ENCODE measurements at places on chromosomes 5 and 9.

- no peak for DNase-seq
Measured at GRCh38 chr9:89046832-89047231, 55.6 kb downstream of the S1PR3 start.

GRCh38 chr5:7367780-7368179, 28.2 kb upstream of the ADCY2 start:
- DNase-seq, result no peak

GRCh38 chr5:106019261-106019660, 1651.5 kb downstream of the EFNA5 start:
- DNase-seq, result no peak

DNA sequence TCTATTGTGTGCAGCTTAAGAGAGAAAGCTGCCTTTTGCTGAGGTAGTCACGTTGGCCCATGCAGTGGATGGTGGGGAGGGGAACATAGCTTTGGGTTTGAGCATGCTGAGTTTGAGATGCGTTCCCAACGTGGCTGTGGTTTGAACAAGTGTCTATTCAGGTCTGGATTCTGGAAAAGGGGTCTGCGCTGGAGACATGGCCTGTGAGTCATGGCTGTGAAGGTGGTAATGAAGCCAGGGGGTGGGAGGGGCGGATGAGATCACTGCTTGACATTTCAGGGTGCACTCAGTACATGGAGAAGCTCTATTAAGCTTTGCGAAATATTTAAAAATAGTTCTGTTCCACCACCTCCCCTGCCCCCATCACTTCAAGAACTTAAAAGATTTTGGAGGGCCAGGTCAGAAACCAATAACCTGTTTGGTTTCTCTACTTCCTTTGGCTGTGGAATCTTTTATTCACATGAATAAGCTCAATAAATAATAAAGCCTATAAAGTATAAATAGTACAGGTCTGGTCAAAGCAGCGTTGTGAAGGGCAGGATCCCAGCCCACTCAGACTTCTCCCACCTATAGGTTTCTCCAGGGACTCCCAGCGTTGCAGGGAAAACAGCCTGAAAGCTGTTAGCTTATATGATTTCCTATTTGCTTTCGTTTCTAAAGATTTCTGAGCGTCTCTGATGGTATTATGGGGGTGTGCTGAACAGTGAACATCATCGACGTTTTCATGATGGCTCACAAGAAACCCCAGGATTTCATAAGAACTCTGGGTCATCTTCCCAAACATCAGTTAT, 189.9 kb downstream of the NSG2 start:
- no peak for DNase-seq

GRCh38 chr9:84270847-84271530, 69.6 kb downstream of the SLC28A3 start:
- DNase-seq, result no peak

DNA sequence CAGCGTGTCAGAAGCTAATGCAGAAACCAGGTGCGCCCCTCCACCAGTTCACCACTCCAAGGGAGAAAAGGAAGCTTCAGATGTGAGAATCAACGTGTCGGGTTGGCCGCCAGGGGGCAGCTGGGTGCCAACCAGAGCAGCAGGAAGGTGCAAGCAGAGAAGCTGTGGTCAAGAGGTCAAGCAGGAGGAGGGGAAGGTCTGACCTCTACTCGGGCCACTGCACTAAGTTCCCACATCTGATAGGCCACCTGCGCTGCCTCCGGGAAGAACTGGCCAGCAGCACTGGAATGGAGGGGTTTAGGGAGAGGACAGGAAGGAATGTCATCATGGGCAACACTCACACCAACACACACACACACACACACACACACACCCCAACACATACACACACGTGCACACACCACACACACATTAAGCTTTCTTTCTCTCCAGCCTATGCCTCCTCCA, 31.4 kb downstream of the ANXA6 start:
- DNase-seq, result no peak

- no peak for DNase-seq
Measured at GRCh38 chr5:134957920-134958608, 9.6 kb upstream of the CATSPER3 start.

- DNase-seq, result no peak
Measured at GRCh38 chr9:134869554-134870300, 10.9 kb upstream of the FCN2 start.

DNA sequence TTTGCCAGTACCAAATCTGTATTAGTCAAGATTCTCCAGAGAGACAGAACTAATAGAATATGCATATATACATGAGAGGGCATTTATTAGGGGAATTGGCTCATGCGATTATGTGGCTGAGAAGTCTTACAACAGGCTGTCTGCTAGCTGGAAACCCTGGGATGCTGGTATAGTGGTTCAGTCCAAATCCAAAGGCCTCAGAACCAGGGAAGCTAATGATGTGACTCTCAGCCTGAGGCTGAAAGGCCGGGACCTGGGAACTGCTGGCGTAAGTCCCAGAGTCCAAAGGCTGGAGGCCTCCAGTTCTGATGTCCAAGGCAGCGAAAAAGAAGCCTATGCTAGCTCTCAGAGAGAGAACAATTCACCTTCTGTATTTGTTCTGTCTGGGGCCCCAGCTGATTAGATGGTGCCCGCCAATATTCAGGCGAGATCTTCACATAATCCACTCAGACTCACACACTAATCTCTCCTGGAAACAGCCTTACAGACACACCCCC, 84.1 kb downstream of the KIAA1958 start:
- no peak for DNase-seq

DNA sequence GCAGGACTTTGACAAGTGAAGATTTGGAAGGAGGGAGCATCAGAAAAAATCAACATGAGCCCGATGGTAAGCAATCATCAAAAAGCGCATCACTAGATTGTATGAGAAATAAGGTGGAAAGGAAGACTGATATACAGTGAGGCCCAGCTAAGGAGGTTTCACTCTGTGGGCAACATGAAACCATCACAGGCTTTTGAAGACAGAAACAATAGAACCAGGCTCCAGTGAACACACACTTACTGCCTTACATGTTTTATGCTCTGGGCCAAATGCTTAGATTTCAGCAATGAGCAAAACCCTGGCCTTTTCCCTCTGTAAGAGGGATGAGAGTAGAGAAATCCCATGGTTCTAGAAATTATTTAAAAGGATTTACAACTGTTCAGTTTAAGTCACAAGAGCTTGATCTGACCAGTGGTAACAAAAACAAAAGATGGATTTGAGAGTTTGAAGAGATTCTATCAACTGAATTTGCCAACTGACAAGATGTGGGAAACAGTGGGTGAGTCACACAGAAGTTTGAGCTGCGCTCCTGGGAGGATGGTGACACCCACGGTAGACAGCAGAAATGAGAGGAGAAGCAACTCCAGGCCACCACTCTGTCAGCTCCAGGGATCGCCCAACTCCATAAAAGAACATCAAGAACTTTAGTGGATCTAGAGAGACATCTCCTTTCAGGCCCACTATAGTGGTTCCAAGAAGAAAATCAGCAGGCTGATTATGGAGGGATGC, 261.8 kb downstream of the MCTP1 start:
- no peak for DNase-seq

DNA sequence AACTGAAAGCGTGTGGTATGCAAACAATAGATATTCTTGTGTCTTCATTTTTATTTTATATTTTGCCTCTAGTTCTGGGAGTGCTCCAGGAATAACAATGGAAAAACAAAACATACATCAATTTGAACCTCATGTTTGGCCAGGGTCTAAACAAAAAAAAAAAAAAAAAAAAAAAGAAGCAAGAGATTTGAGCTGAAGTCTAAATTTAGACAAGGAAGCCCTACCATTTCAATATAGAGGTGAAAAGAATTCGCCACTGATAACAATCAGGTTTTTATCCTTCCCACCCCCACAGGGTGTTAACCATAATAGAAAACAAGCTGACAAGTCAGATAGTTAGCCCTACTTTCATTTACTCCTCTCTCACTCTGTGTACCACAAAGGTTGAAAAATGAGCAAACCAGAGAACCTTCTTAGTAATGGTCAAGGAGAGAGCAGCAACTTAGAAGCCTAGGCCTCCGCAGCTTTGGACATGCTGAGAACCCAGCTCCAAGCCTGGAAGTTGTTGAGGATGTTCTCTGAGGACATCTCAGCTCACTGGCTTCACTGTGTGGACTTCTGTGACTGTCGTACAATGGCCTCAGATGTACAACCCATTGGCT, 118.2 kb upstream of the HMHB1 start:
- DNase-seq, result no peak

- DNase-seq, result no peak
Measured at GRCh38 chr9:7169717-7170389, 412.1 kb downstream of the KDM4C start.

DNA sequence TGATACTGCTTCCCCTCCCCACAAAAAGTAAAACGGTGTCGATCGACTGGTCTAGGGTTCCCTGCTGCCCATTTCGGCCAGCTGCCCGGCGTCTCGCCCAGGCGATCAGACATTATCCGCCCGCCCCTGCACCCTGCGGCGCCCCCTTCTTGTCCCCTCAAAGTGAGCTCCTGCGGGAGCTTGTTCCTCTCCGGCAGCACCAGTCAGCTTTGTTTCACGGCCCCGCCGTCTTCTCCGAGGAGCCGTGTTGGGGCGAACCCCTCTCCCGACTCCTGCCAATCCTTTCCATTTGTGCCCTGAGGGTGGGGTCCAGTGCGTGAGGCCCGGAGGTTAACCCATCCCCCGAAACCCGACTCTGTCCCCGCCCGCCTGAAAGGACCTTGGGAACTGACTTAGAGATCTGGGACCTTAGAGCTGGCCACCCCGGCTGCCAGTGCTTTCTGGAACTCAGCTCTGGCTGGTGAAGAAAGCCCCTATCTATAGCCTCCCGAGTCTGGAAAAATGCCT, 518 bp downstream of the UBE2B start:
- no peak for DNase-seq

GRCh38 chr9:71671289-71671688, 97.0 kb downstream of the CEMIP2 start:
- DNase-seq, result no peak

DNA sequence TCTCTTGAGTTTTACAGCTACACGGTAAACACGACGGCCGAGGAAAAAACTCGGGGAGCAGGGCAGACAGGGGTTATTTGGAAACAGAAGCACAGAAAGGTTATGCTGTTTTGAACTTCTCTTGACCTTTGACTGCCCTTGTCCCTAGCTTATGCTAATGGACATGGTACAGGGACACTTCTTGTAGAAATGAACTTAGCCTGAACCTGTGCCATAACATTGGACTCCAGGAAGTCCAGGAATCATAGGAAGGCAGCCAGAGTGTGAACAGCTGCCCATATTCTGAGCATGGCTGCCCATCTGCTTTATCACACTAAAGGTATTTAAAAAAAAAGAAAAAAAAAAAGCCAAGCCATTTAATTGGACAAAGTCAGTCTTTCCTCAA, 46.1 kb downstream of the NR6A1 start:
- DNase-seq, result no peak

Measured in DMS79 treated with DMSO at 0.1 percent for 48 hours (cell line).